ENCODE measurements at places on chromosomes 2 and 18. TPM values are rescaled to one million over a fixed set of nuclear protein-coding genes. Genes with fewer than 3 reads are reported as not detected.

MDH1B gene
- 0.65 TPM for total RNA-seq

SERPINB11 gene
- not detected for total RNA-seq

CELF4 gene
- total RNA-seq: not detected

MC5R gene
- total RNA-seq: not detected

CARF gene
- 3.9 TPM for total RNA-seq

CHRND gene
- total RNA-seq: not detected

GPAT2 gene
- total RNA-seq: 37.9 TPM

NBAS gene
- 37.1 TPM for total RNA-seq

MPP4 gene
- not detected for total RNA-seq

MARCHF7 gene
- total RNA-seq: 69.8 TPM

TMEM178A gene
- total RNA-seq: not detected

SLC9A4 gene
- total RNA-seq: not detected

EMILIN2 gene
- 26.3 TPM for total RNA-seq

CCDC148 gene
- not detected for total RNA-seq

KIF5C gene
- total RNA-seq: 24.3 TPM

TWIST2 gene
- not detected for total RNA-seq

UCN gene
- total RNA-seq: 1.0 TPM

SCN1A gene
- total RNA-seq: not detected

TYMS gene
- 318 TPM for total RNA-seq

RAD51AP2 gene
- not detected for total RNA-seq

OSBPL6 gene
- total RNA-seq: 2.0 TPM

FAM228A gene
- total RNA-seq: not detected

ZAP70 gene
- total RNA-seq: 201 TPM

LAMA3 gene
- 0.17 TPM for total RNA-seq

HOXD8 gene
- total RNA-seq: not detected

RDH14 gene
- total RNA-seq: 18.6 TPM

TPGS2 gene
- total RNA-seq: 85.2 TPM

SKA1 gene
- 31.5 TPM for total RNA-seq

RBM43 gene
- 2.2 TPM for total RNA-seq

TEKT4 gene
- total RNA-seq: not detected

DIPK1C gene
- not detected for total RNA-seq

ZNF804A gene
- not detected for total RNA-seq

ACVR1C gene
- 0.38 TPM for total RNA-seq

CDH2 gene
- 0.13 TPM for total RNA-seq

SERPINB7 gene
- not detected for total RNA-seq

All from activated CD8-positive, alpha-beta memory T cell treated with anti-CD3 and anti-CD28 coated beads for 36 hours (primary cell).